HT-29 (cell line): ENCODE measurements at places on chromosomes 7 and 10.

GRCh38 chr7:111855842-111856227, 293.5 kb upstream of the IMMP2L start:
- peak; percentile 15 for DNase-seq

DNA sequence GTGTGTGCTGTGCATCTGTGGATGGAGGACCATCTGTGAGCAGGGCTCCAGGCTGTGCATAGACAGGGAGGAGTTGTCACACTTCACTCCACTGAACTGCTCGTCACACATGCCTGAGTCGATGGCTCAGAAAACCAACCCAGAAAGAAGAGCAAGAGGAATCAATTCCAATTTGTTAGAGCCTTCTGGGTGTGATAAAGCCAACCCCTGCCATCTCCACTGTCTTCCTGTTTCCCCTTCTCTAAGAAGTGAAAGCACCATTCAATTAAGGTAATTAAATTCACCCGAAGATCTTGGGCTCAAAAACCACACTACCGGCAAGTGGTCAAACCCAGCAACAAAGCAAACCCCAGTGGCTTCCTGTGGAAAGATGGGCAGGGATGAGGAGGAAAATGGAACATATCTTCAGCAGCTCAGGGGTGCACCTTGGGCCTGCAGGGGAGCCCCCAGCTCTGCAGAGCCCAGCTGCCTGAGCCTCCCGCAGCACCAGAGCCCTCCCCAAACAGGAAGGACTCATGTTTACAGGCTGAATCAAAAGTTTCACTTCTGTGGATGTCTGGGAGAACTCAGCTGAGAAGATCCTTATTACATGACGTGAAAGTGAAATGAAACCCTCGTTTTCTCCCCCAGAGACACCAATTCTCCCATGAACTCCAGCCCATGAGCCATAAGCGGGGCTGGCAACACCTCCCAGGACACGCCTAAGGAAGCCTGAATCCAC, 10.9 kb downstream of the C10orf71 start:
- DNase-seq, result no peak

GRCh38 chr10:46170789-46171188, 116.0 kb upstream of the ANTXRL start:
- DNase-seq, result no peak

- peak; percentile 19 for DNase-seq
Observed at GRCh38 chr7:77327067-77327931, 88.8 kb downstream of the GSAP start.

GRCh38 chr7:101506531-101506930, 122.6 kb downstream of the MYL10 start:
- no peak for DNase-seq

GRCh38 chr7:34153656-34154270, 248.4 kb downstream of the BMPER start:
- DNase-seq, result no peak
